ENCODE measurements at places on chromosomes 2 and 18.

- DNase-seq = no peak
These were observed 36.0 kb downstream of the FARP2 start for GRCh38 chr2:241391892-241392665.

DNA sequence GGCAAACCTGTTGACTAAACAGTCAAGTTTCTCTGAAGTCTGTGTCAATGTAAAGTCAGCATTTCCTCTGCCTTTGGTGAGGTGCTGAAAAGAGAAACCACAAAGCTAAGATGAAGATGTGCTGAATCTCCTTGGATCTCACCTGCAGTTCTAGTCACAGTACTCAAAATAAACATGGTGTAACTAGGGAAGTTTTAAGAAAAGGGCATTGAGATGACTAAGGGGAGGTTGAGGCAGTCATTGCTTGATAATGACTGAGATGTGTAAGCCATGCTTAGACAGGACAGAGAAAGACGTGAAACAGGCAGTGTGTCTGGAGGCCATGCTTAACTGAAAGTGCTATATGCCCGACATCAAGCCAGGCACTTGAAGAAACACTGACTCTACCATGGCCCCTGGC, 1010.0 kb upstream of the CELF4 start:
- DNase-seq = no peak

DNA sequence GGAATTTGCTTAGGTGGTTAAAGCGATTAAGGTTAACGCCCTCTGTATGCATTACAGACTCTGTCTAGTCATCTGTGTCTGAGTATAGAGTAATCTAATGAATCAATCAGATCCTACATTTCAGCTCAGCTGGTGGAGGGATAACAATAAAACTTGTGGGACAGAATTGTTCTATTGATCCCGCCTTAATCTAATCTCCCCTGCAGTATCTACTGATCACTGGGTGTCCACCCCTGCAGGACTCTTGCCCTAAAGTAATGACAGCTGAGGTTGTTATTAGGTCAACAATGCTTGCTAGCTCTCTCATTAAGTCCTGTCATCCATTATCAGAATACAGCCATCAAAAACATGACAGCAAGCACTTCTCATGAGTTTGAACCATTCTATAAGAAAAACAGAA, 462.6 kb upstream of the TMEFF2 start:
- DNase-seq = no peak

- no peak for DNase-seq
These were observed 640 bp downstream of the SPTBN1 start for GRCh38 chr2:54456612-54457322.

GRCh38 chr2:230575642-230576324, 136.9 kb upstream of the CAB39 start:
- no peak for DNase-seq

DNA sequence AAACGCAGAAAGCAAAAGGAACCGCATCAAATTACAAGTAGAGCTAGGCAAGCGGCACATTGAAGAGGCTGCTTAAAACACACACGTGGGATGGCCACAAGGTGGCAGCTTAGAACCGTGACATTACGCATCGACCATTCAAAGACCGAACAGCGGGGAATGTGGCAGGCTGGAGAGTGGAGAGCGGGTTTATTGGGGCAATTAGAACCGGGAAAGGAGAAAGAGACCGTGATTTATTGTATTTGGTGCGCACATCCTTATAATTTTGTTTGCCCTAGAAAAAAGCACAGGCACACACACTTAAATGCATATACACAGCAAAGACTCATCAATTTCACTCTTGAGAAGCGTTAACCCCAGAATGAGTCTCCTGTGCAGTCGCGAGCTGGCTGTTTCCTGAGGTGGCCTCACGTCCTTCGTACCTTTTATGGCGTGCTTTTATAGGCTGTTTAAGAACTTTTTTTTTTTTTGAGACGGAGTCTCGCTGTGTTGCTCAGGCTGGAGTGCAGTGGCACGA, 31.7 kb upstream of the MEP1B start:
- peak; percentile 76 for DNase-seq

- DNase-seq = no peak
These were observed 22.3 kb upstream of the CHMP1B start for GRCh38 chr18:11828786-11829432.

DNA sequence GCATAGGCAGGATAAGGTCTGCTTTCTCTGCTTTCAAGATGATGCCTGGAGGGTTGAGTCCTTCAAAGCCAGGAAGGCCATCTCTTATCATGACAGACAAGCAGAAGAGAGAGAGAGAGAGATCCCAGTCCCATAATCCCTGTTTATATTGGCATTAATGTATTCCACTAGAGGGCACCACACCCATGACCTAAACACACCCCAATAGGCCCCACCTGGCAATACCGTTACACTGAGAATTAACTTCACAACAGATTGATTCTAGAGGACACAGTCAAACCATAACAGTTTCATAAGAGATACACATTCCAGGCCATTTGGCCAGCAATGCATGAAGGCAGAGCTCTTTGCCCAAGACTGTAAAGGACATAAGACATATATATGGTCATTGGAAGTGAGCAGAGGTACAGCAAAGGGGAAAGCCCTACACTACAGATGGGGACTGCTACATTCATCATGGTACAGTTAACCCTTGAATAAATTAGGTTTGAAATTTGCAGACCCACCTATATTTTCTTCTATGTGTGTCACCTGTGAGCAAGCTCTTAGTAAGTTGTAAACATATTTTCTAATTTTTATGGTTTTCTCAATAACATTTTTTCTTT, 1516.1 kb downstream of the RPIA start:
- no peak for DNase-seq

DNA sequence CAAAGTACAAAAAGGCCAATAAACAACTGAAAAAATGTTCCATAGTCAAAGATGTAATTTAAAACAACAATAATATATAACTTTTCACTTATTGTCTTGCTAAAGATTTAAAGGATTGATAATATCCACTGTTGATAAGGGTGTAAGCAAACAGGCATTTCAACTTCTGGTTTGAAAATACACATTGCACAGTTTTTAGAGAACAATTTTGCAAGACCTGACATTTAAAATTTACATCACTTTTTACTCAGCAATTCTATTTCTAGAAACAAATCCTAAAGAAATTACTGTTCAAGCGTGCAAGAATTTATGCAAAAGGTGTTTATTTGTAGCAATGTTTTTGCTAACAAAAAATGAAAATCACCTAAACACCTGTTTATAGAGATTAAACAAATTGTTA, 120.4 kb downstream of the TDRD15 start:
- DNase-seq = no peak

DNA sequence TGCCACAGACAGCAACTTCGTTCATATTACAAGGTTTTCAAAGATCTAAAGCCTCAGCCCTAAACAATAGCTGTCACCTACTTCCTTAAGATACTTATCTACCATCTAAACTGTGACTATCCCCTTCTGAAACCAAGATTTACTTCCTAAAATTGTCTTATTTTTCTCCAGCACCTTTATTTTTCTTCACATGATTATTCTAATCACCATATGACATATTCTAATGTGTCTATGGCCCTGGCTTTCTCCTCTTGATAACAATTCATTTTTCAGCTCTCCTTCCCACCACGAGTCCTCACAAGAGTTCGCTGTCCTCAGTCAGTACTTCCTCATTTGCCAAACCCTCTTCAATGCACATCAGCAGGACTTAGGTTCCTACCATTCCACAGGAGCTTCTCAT, 53.9 kb downstream of the RTTN start:
- DNase-seq = no peak

DNA sequence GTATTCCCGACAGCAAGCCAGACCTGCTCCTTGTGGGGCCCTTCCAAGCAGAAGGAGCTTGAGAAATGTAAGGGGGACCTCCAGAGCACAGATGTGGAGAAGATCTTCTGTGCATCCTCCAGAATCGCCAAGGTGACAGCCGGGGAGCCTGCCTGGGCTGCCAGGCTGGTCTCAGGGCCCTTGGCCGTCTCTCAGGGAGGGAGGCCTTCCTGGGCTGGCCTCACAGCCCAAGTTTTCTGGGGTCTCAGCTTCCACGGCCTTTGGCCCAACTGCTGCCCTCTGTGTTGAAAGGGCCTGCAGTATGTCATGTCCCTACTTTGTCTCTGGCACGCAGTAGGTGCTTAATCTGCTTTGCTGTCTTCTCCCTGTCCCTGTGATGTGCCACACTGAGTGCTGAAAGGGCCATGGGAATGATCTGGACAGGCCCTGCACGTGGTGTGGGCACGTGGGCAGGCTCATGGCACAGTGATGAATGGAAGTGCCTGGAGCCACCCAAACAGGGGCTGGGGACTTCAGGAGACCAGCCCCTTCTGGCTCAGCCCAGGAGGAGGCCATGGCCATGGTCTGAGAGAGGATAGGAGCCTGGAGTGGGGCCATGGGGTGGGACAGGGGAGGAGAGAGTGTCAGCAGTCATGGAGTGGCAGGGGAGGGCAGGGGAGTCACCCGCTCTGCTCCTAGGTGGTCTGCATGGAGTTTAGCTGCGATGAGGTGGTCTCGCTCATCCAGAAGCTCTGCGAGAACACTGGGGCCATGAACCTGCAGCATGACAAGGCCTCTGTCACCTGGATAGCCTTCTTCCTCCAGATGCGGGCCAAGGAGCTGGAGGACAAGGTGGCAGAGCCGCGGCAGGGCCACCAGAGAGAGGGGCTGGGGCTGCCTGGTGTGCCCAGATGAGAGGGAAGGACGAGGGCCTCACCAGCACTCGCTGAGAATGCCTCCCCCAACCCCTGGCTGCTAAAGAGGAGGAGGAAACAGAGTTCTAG, 35.4 kb downstream of the HJURP start:
- no peak for DNase-seq

DNA sequence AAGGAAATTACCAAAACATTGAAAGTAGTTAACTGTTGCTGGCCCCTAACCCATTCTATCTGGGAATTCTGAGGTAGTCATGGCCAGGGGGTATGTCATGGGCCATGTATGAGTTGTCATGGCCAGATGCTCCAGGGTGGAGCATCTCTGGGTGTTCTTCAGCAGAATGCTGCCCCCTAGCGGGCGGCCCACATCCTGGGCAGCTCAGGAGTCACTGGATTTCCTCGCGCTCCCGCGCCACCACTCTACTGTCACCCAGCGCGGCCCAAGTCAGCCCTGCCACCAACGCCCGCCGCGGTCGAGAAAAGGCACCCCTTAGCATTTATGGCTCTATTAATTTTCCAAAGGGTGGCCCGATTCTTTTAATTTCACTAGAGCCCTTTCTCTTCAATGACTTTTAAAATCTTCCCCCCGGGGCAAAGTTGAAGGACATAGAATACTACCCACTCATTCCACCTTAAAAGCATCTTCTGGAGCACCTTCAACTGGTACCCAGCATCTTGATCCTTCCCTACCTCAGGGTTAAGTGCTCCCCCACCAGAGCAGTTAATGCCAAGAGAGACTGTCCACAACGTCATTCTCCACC, 41.6 kb downstream of the PKDCC start:
- DNase-seq = no peak

GRCh38 chr2:163471947-163472346, 263.9 kb downstream of the FIGN start:
- DNase-seq = no peak

DNA sequence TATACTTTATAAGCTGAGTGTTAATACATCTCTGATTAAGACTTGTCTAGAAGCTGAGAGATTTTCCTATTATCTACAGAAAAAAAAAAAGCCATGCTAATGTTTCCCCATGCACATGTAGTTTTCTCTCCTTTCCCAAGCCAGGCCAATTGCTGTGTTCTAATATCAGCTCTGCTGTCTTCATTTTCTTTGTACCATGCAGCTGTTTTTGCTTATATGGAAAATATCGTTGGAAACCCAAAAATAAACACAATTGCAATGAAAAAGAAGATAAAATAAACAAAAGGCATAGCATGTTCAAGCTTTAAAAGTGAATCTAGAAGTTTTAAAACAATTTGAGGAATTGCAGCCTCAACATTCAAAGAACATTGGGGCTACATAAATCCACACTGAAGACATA, 817.4 kb upstream of the ACVR2A start:
- DNase-seq = no peak

GRCh38 chr2:120255071-120255470, 2.4 kb downstream of the RALB start:
- no peak for DNase-seq

DNA sequence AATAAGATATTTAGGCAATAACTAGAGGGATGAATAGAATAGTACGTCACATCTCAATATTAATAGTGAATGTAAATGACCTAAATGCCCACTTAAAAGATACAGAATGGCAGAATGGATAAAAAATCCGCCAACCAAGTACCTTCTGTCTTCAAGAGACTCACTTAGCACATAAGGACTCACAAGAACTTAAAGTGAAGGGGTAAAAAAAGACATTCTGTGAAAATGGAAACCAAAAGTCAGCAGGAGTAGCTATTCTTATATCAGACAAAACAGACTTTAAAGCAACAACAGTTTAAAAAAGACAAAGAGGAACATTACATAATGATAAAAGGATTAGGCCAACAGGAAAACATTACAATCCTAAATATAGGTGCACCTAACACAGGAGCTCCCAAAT, 56.7 kb upstream of the DSC1 start:
- no peak for DNase-seq

DNA sequence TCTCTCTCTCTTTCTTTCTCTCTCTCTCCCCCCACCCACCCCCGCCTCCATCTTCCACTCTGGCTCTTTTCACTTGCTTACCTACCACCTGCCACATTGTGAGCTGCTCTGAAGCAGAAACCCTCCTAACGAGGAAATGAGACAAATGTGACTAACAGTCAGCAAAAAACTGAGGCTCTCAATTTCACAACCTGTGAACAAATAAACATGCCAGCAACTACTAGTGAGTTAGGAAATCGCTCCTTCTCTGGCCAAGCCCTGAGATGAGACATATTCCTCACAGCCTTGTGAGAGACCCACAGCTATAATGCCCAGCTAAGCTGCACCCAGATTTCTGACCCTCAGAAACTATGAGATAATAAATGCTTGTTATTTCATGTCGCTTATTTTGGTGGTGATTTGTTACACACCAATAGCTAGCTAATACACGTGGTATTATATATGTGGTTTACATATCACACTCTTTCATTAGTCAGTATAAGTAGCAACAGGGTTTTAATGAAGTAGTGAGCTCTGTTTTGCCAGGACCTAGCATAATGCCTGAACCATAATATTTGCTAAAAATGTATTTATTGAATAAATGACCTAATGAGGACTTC, 8.4 kb upstream of the ZNF521 start:
- no peak for DNase-seq

GRCh38 chr2:104412384-104412783, 441.5 kb upstream of the POU3F3 start:
- no peak for DNase-seq

- no peak for DNase-seq
These were observed 287.0 kb downstream of the ALPK2 start for GRCh38 chr18:58341916-58342315.

DNA sequence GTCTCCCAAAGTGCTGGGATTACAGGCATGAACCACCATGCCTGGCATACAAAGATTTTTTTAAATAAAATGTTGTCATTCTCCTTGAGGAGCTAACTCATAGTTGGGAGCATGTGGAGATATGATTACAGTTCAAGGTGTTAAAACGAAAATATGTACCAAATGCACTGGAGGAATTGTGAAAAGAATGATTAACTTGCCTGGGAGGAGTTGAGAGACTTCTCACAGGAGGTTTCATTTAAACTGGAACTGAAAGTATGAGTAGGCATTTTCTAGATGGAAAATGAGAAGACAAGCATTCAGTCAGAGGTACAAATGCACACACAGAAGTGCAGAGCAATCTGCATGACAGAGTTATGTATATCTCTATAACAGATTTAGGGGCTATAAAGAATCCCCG, 126.6 kb upstream of the PDE1A start:
- no peak for DNase-seq
